Endothelial cell (in vitro differentiated cells): ENCODE measurements at places on chromosomes 7 and 10. TPM values are rescaled to one million over a fixed set of nuclear protein-coding genes. Genes with fewer than 3 reads are reported as not detected.

DNA sequence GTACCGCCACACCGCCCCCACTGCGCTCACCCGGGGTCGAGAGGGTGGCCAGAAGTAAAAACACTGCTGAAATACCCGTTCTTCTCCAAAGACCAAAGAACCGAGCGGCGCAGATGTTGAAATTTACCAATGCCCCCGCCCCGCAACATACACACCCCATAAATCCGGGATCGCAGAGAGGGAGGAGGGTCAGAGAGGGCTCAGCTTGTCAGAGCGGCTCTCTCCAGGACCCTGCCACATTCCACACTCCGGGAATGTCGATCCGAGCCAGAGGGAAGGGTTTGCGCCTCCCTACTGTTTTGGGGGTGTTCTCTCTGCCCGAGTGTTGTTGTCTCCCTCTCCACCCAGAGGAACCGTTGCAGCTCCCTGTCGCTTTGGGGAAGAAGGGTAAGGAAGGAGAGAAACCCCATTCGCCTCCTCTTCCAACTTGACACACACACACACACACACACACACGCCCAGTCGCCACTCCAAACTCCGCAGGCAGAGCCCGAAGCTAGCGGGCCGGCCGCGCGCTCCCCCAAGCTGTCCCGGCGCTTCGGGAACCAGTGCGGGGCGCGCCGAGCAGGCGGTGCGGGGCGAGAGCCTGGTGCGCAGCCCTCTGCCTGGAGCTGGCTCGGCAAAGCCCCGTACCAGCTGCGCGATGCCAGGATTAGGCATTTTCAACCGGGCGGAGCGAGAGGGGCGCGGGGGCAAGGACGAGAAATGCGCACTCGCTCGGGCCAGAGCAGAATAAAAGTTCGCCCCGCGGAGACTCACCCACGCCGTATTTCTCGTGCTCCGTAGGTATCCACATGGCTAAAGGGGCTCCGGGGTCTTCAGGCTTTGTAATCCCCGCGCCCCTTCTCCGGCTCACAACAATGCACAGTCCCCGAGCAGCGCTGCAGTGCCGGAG, 609 bp downstream of the DOCK4 start:
- peak; percentile 62 for DNase-seq

DNA sequence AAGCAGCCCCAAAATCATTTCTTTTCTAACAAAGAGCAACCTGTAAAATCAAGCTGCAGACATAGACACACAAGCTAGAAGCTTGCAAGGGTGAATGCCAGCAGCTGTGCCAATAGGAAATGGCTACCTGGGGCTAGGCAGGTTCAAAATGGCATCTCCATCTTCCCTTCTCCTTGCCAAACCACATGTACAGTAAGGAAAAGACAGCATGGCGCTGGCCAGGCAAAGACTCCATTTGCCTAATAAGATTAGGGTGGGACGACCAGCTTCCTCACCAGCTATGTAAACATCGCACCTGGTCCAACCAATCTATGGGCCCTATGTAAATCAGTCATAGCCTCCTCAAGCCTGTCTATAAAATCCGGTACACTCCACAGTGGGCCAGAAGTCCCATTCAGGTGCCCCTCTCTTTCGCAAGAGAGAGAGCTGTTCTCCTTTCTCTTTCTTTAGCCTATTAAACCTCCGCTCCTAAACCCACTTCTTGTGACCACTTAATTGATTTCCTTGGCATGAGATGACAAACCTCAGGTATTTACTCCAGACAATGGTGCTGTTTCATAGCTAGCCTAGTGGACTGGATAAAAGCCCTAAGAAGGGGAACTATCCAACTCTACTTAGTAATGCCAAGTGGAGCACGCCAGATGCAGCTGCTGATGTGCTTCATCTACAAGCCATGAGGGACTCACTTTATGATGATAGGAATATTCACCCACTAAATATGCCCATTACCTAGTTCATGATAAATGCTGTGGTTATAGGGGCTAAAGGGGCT, 44.1 kb downstream of the HTR7 start:
- DNase-seq: no peak

- DNase-seq: no peak
These were observed 353.5 kb downstream of the PAXIP1 start for GRCh38 chr7:154649434-154649833.

GRCh38 chr10:60140651-60141632, 234.6 kb upstream of the CCDC6 start:
- DNase-seq: peak; percentile 9

- no peak for DNase-seq
These were observed 84.3 kb upstream of the INSIG1 start for GRCh38 chr7:155213385-155213784.

Gene NRP1
- 486 TPM for total RNA-seq

GRCh38 chr7:26284995-26285632, 6.5 kb upstream of the SNX10 start:
- no peak for DNase-seq

Gene PLCE1
- 0.49 TPM for total RNA-seq

Gene CHAT
- total RNA-seq: 0.23 TPM

DNA sequence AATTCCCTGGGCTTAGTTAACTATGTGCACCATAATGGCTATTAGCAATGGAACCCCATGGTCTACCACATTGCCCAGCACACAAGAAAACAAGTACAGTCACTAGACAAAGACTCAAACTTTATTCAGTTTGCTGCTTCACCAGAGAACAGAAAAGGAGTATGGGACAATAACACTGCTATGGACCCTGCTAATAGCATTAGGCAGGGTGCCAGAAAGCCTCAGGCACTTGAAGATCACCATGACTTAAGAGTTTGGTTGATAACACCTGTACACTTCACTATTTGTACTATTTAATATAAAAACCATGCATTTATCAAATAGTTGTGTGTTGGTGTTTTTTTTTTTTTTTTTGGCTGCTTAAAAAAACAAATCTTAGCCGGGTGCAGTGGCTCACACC, 159.6 kb downstream of the KMT2E start:
- DNase-seq: no peak

- DNase-seq: no peak
These were observed 24.4 kb downstream of the C10orf71 start for GRCh38 chr10:49323171-49323895.

DNA sequence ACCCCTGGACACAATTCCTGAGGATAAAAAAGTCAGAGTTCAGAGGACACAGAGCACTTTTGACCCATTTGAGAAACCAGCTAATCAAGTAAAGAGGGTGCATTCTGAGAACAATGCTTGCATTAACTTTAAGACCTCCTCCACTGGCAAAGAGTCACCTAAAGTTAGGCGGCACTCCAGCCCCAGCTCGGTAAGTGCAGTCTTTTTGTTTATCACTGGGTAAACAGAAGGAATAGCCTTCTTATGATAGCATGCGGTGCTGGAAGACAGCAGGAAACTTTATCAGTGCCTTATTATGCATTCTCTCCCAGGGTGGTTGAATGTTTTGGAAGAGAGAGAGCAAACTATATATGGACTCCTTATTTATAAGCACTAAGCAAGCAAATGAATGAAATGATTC, 130.5 kb downstream of the CDK14 start:
- no peak for DNase-seq

DNA sequence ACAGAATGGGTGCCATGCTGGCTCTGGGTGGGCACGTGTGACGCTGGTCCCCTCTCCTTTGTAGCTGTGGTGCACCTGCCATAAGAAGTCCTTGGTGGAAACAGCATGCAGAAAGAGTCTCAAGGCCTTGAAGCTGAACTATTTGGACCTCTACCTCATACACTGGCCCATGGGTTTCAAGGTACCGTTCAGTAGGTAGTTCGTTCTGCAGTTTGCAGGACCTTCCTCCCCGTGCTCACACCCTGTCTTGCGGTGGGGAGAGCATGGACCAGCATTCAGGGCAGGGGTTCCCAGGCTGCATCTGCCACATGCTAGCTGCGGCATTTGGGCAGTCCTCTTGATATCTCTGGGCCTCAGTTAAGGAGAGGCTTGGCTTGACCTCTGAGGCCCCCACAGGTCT, 7.3 kb downstream of the AKR1E2 start:
- no peak for DNase-seq

Gene SLC39A12
- 0.10 TPM for total RNA-seq

Gene DYNC1I1
- total RNA-seq: 3.1 TPM

GRCh38 chr10:71981876-71982230, 17.7 kb downstream of the CHST3 start:
- no peak for DNase-seq

DNA sequence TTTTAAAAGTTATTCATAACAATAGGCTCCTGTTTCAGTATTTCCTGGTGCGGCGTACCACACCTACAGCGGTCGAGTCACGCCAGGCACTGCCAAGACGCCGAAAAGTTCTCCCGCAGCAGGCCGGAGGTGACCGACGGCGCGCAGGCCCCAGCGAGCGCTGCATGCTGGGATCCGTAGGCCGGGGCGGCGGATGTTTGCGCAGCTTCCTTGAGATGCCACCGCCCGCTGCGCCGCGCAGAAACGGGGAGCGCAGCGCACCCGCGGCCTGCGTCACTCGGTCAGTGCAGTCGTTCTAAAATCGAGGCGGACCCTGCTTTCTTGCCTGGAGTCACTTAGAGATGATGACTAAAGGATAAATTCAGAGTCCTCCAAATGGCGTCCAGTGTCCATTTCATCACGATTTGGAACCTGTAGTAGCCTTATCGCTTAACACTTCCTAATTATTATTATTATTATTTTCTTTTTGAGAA, 1.3 kb upstream of the KIF11 start:
- peak; percentile 85 for DNase-seq

DNA sequence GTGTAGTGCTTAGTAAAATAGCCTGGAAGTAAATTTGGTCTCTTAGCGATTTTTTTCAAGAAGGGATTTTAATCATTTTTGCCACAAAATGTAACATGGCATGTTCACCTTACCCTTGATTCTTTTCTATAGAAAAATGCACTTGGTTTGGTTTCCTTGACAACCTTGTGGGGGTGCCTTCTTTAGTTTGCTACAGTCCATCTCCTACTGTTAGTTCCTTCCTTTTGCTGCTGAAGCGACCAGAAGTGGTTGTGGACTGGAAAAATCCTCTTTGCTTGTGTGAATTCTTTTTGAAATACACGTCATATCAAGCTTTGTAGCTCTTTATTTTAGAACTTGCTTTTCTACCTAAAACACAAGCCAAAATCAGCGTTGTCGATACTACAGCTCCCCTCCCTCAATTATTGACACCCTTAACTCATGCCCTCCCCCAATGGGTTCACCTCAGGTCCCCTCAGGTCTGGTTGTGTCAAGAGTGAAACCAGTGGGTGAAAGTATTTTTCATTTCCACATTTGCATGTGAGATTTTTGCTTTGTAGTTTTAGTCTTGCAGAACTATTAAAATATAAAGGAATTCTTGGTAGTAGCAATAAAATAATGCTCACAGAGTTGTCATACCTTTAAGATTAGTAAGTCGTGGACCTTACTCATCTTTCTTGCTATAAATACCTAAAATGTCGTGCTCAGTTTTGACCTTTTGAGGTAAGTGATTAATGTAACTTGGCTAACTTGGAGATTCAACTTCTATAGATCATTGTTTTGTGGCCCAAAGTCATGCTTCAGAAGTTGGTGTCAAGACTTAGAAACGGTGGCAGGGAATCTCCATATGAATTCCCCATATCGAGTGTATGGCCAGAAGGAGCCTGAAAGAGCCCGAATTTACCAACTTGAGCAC, 1.5 kb downstream of the ACTR3B start:
- no peak for DNase-seq

DNA sequence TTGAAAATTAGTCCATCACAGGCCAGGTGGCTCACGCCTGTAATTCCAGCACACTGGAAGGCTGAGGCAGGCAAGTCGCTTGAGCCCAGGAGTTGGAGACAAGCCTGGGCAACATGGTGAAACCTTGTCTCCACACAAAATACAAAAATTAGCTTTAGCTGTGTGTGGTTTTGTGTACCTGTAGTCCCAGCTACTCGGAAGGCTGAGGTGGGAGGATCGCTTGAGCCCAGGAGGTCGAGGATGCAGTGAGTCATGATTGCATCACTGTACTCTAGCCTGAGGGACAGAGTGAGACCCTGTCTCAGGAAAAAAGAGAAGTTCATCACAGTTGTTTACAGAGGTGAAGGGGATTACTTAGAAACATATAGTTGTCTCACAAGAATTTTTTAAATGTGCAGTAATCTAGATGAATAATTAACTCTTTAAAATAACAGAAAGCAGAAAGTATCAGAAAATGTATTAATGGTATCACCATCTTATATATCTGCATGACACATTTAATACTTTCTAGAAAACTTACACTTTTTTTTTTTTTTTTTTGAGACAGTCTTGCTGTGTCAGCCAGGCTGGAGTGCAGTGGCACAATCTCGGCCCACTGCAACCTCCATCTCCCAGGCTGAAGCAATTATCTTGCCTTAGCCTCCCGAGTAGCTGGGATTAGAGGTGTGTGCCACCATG, 8.9 kb downstream of the LCOR start:
- no peak for DNase-seq

DNA sequence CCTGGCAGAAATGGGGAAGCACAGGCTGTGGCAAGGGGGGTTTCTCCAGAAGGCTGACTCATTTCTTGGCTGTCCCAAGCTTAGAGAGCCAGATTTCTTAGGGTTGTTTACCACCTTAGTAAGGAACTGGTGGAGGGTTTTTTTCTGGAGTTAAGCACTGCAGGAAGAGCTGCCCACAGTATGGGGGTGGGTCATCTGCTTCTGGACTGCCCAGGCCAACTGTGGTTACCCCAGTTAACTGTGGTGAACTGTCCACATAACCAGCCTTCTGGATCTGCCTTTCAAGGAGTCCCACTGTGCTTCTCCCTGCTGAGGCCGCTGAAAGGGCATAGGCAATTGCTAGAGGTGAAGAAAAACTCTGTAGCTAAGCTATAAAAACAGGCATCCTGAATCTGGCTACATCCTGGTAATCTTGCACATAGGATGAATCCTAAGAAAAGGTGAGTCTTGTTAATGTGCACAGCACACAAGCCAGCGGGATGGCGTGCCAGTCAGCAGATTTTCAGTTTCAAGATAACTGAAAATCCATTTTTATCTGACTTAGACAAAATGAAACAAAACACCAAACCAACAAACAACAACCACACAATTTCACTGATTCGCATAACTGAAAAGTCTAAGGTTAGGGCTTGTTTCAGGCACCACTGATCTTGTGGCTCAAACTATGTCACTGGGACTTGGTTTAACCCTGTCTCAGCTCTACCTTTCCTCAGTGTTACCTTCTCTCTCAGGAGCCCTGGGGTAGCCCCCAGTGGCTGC, 21.6 kb upstream of the TSPAN33 start:
- DNase-seq: no peak

- DNase-seq: no peak
These were observed 3.9 kb upstream of the ITGB1 start for GRCh38 chr10:32961895-32962369.

- DNase-seq: no peak
These were observed 549 bp upstream of the DDX50 start for GRCh38 chr10:68900427-68901104.

Gene NAMPT
- total RNA-seq: 153 TPM

GRCh38 chr10:99564361-99564760, 31.6 kb downstream of the NKX2-3 start:
- no peak for DNase-seq

Gene ASIC3
- total RNA-seq: 3.4 TPM

Gene GIMAP1
- total RNA-seq: 3.6 TPM

Gene CABCOCO1
- 0.28 TPM for total RNA-seq
